Brain (organoid and tissue), 16 donors: ENCODE measurements at places on chromosomes 4 and X.

DNA sequence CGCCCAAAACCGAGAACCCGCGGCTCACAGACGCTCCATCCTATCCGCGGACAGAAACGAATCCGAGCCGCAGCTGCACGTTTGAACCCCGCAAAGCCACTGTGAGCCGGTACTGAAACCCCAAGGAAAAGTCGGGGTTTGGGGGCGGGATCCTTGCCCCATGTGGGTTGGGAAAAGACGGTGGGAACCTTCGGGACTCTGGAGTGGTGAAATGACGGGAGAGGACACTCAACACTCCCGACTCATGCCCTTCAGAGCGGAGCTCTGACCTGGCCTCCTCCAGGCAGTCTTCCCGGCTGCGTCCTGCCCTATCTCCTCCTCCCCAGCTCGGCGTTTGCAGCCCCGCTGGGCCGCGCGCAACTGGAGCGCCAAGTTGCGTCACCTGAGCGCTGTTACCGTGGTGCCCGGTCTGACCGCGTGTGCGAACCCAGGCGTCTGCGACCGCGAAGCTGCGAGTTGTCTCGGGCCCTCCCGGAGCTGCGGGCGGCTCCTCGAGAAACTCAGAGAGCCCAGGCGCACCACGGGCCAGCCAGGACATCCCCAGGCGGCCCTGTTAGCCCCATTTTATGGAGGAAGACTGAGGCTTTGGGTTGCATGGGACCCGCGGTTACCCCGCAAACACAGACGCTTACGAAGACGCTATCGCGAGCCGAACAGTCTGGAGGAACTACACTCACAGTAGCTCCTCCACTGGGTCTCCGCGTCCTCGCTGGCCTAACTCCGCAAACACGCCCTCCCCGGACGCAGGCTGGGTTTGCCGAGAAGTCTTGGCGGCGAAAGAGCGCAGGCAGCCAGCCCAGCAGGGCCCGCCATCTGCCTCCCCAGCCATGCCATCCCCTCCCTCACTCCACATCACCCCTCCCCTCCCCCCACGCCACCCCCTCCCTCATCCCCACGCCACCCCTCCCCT lies 20.3 kb upstream of the HMX1 start:
- no peak for DNase-seq

GRCh38 chr4:152586668-152587067 lies 50.8 kb upstream of the FBXW7 start:
- DNase-seq = no peak

- peak; percentile 47 for DNase-seq
Measured at GRCh38 chr4:76950956-76951671, 1.6 kb downstream of the SEPTIN11 start.

GRCh38 chr4:138521809-138522208 lies 279.7 kb upstream of the SLC7A11 start:
- DNase-seq = no peak

- DNase-seq = no peak
Measured at GRCh38 chrX:48864210-48864609, 28.8 kb upstream of the PCSK1N start.

DNA sequence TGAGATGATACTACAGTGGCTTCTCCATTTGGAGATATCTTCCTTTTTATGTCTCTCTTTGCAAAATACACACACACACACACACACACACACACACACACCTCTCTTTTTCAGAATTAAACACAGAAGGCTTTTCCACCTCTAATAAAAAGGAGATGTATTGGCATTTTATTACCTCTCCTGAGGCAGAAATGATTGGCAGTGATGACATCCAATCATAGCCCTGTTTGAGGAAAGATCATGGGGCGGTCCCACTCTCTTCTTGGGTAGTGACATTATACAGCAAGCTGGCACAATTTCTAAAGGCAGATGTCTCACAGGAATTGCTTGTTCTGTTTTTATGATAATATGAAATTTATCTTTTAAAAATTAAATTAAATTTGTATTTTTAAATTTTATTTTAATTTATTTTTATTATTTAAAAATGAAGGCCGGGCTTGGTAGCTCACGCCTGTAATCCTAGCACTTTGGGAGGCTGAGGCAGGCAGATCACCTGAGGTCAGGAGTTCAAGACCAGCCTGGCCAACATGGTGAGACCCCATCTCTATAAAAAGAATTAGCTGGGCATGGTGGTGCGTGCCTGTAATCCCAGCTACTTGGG lies 15.6 kb downstream of the CHRNA9 start:
- DNase-seq = no peak

GRCh38 chrX:143661286-143661685 lies 25.4 kb upstream of the SLITRK4 start:
- no peak for DNase-seq

GRCh38 chr4:109418588-109418987 lies 15.0 kb upstream of the SEC24B start:
- no peak for DNase-seq

- DNase-seq = peak; percentile 53
Measured at GRCh38 chr4:104025251-104025650, 305.5 kb upstream of the TACR3 start.

GRCh38 chrX:77527233-77528001 lies 80.2 kb downstream of the FGF16 start:
- no peak for DNase-seq

DNA sequence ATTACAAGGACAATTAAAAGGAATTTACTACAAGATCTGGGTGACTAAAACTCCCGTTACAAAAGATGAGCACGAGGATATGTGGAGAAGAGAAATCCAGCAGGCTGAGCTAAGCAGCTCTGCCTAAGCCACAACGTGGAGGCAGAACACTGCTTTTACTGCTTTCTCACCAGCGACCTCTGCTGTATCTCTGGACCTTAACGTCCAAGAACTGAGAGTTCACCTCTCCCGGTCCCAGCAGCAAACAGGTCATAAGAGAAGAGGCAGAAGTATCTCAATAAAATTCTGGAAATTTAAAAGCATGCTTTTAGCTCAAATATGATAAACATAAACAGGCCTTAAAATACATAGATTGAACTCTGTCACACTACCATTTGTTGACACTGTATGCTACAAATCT lies 81.0 kb downstream of the ADGRA3 start:
- DNase-seq = peak; percentile 39

- peak; percentile 12 for DNase-seq
Measured at GRCh38 chrX:18945483-18945882, 38.4 kb downstream of the PHKA2 start.

DNA sequence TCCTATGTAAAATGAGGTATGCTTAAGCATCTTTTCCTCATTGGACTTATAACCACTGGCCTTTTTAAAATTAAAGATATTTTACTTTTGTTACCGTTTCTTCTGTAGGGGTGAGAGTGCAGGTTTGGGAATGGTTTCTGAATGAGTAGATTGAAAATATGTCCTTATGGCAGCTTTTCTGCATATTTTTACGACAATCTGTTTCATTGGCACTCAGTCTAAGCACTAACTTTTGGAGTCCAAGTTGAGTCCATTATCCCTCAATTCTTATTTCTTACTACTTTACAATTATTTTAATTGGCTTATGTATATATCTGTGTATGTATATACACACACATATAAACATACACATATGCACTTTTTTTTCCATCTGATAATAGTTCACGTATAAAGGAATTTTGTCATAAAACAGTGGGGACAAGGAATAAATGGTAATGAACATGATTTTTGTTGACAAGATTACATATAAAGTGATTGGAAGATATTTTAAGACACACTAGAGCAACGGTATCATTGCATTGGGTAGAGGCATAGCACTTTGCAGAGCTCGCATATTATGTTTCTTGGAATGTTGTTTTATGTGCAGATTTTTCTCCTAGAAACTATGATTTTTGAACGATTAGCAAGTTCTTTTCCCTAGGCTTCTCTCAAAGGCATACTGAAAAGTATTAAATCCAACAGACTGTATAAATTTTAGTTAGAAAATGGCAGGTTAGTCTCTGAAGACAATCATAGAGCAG lies 133.0 kb downstream of the FAT4 start:
- peak; percentile 93 for DNase-seq

DNA sequence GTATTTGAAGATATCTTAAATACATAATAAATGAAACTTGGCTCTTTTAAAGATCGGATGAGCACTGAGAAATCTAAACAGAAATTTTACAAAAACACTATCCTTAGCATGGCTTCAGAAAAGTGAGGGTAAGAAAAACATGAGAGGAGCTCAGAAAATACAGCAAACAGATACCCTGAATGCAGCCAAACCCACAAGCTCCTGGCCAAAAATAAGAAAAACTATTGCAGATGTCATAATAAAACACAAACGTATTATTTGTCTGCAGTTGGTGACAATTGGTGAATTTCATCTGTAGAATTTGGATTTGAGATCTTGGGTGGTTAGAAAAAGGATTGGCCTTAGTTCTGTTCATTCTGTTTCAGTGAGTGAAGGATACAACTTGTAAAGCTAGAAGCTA lies 603.9 kb downstream of the INPP4B start:
- no peak for DNase-seq

- DNase-seq = no peak
Measured at GRCh38 chrX:101163166-101163565, 56.4 kb upstream of the DRP2 start.

- DNase-seq = no peak
Measured at GRCh38 chr4:65383589-65384305, 286.5 kb downstream of the EPHA5 start.

DNA sequence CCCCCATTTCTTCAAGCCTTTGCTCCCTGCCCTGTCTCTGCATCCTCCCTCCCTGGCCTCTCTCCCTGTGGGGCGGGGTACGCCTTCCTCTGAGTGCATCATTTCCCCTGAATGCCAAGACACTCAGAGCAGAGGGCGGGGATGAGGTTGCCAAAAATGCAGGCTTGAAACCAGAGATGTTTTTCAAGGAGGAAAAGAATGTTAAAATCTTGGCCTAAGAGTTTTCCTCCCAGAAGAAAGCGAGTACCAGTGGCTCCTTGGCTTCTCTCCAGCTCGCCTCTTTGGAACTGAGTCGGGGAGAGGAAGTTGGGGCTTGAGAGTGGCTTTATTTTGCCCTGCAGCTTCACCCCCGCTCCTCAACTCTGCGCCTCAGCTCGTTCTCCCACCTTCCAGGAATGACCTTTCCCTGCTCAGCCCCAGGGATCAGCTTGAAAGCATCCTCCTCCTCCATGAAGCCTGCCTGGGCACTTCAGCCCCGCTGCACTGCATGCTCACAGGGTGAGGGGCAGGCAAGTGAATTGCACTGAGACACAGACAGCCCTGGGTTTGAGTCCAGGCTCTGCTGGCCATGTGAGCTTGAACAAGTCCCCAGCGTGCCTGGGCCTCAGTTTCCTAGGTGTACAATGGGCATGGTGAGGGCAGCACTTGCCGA lies 57.5 kb upstream of the SORCS2 start:
- peak; percentile 74 for DNase-seq

GRCh38 chr4:156977435-156978160 lies 6.0 kb upstream of the PDGFC start:
- DNase-seq = no peak

DNA sequence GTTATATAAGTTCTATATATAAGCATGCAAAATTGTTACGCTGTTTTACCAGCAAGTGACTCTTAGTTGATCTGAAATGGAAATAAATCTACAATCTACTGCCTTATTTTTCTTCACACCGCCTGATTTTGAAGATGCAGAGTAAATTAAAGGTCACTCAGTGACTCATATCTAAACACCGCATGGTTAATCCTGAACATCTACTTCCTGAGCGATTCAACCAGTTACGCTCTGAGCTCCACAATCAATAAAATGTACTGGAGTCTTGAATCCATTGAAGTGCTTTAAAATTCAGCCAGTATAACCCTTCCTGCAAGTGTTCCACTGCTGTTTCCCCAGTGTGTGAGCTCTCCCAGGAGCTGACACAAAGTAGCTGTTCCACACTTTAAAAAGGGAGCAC lies 192.8 kb downstream of the SLC7A11 start:
- DNase-seq = peak; percentile 10

GRCh38 chr4:150999086-150999485 lies 16.0 kb downstream of the LRBA start:
- DNase-seq = no peak

- peak; percentile 13 for DNase-seq
Measured at GRCh38 chrX:9465380-9466123, 694 bp downstream of the TBL1X start.

DNA sequence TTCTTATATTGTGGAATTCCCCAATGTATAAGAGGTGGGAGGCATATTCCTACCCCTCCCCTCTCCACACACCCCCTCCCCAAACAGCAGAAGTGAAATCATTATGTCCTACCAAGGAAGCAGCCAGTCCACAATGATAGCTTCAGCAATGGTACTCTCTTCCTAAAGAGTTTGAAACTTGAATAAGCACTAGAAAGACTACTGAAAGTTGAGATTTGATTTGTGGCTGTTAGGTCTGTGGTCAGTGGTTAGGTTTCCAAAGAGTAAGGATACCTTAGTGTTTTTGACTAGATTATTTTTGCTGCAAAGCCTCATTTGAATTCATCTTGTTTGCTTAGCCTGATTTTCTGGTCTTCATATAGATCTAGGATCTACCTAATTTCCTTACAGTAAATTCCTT lies 242.2 kb downstream of the DKK2 start:
- DNase-seq = no peak

DNA sequence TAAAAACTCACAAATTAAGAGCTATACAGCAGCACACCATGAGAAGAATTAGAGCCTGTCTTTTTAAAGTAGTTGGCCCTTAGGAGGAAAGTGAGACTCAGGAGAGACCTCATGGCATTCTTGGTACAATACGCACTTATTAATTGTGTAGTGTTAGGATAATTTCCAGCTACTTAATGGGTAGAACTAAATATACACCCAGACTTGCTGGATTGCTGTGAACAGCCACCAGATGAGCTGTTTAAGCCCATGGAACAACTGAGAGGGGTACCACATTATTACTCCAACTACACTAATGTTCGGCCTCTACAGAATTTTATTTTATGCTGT lies 13.6 kb downstream of the MFAP3L start:
- no peak for DNase-seq

- peak; percentile 15 for DNase-seq
Measured at GRCh38 chr4:159455675-159456237, 352.9 kb downstream of the RAPGEF2 start.

GRCh38 chrX:124540474-124540873 lies 194.1 kb downstream of the SH2D1A start:
- DNase-seq = no peak

DNA sequence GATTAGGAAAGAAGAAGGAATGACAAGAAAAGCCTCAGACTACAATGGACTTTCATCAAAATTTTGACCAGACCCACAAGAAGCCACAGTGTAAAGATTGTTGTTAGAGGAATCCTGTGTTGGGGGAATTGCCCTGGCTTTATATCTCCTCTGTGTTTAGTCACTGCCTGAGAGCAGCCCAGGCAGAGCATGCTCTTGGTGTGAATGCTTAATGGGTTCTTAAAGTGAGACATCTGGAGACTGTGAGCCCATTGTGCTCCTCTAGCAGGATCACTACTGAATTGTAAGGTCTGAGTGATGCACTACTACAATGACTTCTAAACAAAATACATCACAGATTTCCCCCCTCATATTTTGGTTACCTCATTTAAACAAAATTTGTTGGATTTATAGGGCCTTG lies 1860.5 kb upstream of the ADGRL3 start:
- DNase-seq = no peak

- peak; percentile 66 for DNase-seq
Measured at GRCh38 chr4:78645853-78646757, 94.5 kb downstream of the ANXA3 start.
